K562 (cell line): ENCODE measurements at places on chromosomes 13 and 19.
A peak's percentile ranks its signal among the peaks of the same experiment; 100 is the strongest.

- DNase-seq, result no peak
These were observed 291.6 kb downstream of the KLF12 start for GRCh38 chr13:73842626-73843025.

DNA sequence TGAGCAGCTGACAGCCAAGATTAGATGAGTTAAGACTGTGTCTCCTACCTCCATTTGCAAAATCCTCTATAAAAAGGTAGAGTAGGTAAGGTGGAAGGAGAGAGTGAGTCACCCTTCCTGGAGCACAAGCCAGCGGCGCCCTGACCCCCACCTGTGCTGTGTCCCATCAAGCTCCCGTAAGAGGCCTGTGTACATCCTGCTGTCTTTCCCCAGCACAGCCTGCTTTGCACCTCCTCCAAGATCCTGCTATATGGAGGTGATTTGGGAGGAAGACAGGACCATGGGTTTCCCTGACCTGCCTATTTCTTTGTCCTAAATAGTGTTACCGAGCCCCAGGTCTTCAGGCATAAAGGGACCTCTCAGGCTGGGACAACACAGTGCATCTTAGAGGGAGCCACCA lies 62.3 kb upstream of the UQCRFS1 start:
- DNase-seq, result no peak

DNA sequence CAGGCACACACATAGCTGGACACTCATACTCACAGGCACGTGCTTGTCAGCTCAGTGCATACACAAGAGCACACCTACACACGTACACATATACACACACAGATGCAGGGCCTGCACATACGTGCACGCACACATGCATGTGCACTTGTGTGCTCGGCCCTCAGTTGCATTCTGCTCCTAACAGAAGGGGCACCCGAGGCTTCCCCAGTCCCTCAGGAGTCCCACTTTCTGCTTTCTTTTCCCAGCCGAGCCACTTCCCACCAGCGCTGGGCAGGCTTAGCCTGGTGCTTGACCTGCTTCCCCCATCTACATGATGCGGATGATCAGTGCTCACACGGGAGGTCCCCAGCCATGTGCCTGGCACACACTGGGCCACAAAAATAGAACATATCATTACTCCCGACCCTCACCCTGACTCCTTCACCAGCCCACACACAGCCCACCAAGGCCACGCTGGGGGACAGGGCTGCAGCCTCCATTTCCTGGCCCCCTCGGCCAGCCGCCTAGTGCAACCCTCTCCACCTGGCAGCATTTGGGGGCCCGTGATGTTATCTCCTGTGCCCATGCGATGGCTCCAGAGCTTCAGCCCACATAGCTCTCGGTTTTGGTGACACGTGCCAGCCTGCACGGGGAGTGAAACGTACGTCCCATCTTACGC lies 125.2 kb upstream of the SPACA7 start:
- no peak for DNase-seq

- no peak for DNase-seq
These were observed 79.3 kb upstream of the TEX29 start for GRCh38 chr13:111241006-111241755.

GRCh38 chr19:48069435-48069834 lies 25.6 kb upstream of the CABP5 start:
- no peak for DNase-seq

- peak; percentile 29 for DNase-seq
These were observed 1.7 kb downstream of the PROSER1 start for GRCh38 chr13:39036212-39036611.

GRCh38 chr13:79725841-79726240 lies 244.9 kb downstream of the NDFIP2 start:
- DNase-seq, result no peak

GRCh38 chr19:48611872-48612271 lies 3.0 kb downstream of the FAM83E start:
- DNase-seq, result no peak

GRCh38 chr19:47032171-47032811 lies 12.7 kb downstream of the NPAS1 start:
- DNase-seq, result peak; percentile 54
